ENCODE measurements at places on chromosomes 16 and 17. TPM values are rescaled to one million over a fixed set of nuclear protein-coding genes. Genes with fewer than 3 reads are reported as not detected.

DNA sequence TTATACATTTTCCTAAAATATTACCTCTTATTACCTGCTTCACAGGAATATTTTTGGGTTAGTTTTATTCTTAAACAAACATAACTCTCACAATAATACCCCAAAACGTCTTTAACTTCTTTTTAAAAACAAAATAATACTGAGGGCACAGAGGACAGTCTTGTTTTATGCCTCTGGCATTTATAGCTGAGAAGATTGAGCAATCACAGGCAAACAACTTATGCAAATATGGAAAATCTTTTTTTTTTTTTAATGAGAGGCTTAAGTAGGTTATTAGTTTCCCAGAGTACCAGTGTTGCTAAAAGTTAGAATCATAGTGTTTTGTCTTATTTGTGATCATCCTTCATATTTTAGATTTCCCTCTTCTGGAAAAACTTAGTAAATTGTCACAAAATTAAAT, 195.0 kb downstream of the FTO start:
- H3K4me3 ChIP-seq, result no peak overlapping the region
- no peaks in the 10 kb centered on the region for H3K27me3 ChIP-seq
- no peaks in the 10 kb centered on the region for H3K36me3 ChIP-seq

Gene CMTM1
- total RNA-seq, result 0.52 TPM

DNA sequence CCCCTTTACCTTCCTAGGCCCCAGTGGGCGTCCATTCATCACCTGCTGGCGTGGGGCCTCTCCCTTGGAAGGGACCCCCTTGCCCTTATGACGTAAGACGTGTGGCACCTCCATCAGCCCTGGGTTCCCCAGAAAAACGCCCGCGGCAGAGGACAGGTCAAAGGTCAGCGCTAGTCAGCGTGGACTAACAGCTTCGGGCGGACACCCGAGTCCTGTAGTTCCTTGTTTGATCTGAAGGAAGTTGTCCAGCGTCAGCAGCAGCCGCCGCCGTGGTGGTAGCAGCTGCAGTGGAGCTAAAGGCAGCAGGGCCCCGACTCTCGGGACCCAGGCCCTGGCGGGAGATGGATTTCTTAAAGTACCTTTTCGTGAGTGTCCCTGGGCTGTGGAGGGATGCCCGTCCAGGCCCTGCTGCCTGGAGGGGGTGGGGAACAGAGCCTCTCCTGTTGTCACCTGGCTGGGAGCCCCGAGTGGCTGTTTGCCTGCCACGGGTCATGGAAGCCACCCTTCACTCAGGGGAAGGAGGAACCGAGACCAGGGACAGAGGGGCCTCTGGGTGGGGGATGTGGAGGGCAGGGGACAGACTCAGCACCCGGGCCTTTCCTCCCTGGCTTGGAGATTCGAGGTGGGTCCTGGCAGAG, 123.6 kb downstream of the OR1D5 start:
- H3K27ac ChIP-seq, result peak overlapping the region; percentile 67

GRCh38 chr16:74309789-74310781, 13.5 kb downstream of the PSMD7 start:
- no peak overlapping the region for H3K4me3 ChIP-seq
- H3K4me1 ChIP-seq, result no peaks in the 10 kb centered on the region
- no peaks in the 10 kb centered on the region for H3K27me3 ChIP-seq
- H3K27ac ChIP-seq, result no peak overlapping the region
- peaks cover 20% of the 10 kb centered on the region for H3K36me3 ChIP-seq
- DNase-seq, result peak; percentile 61

DNA sequence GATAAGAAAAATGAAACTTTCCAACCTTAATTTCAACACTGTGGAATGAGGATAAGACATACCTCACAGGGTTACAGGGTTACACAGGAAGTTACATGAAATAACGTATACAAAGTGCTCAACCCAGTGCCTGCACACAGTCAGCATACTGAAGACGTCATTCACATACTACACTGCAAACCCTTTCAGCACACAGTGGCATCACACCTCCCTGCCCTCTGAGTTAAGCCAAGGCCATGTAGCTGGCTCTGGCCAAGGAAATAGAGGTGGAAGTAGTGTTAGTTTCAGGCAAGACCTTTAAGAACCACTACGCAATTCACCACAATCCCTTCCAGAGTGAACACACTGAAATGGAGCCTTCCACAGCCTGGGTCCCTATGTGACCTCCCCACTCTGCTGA, 46.6 kb upstream of the GSG1L start:
- H3K27me3 ChIP-seq, result no peaks in the 10 kb centered on the region
- no peaks in the 10 kb centered on the region for H3K4me1 ChIP-seq
- no peak overlapping the region for H3K27ac ChIP-seq
- H3K4me3 ChIP-seq, result no peak overlapping the region
